ENCODE measurements at places on chromosomes 12 and 14.

DNA sequence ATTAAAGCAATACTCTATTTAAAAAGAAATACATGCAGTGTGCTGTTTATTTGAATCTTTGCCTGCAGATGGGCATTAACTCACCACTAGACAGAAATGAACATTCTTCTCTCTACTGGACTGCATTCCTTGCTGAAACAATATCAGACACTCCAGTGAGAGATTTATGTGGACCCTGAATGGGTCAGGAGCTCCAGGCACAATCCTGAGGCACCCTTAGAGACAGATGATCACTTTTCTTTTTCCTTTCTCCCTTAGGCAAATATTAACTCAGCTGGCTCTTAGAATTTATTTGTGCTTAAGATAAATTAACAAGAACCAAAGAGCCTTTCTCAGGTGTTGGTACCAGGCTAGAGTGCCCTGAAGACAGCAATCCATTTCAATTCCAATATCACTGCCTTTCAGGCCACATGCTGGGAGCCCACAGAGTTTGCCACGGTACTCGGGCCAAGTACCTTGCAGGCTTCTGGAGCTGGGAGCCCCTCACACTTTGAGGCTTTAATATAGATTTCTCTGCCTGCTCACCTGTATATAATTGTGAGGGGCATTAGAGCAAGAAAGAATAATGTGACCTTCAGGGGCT is 173.0 kb downstream of the EMP1 start:
- no peak for DNase-seq

GRCh38 chr14:49959822-49960408 is 67.0 kb downstream of the ARF6 start:
- DNase-seq, result no peak

DNA sequence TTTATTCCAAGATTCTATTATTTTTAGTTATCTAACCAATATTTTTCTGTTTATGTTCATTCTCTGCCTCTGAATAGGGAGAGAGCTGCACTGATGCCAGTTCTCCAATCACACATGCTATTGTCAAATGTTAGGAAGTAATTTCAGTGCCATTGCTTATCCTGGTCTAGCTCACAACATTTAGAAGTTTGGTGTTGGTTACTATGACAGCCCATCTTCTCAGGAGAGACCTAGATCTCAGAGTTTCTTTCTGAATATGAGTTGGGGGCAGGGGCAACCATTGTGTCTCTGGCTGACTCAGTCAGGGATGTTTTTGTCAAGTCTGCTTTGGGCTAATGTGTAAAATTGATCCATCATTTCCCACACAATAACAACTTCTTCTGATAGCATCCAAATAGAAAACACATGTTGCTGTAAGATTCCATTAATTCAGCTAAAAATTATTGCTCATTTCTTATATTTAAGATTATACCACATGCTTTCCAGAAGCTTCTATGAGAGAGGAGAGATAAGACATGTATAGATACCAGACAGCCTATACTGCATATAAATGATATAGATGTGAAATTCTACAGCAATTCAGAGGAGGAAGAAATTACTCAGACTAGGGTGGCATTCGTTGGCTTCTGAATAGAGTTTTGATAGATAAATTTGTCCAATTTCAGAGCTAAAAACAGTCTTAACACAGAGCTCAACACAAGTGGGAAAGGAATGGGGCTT is 64.8 kb downstream of the DACT1 start:
- no peak for DNase-seq

- peak; percentile 44 for DNase-seq
Measured at GRCh38 chr12:52874573-52875435, 26.0 kb upstream of the KRT78 start.

- DNase-seq, result no peak
Measured at GRCh38 chr14:64467101-64467500, 1.8 kb downstream of the AKAP5 start.
